ENCODE measurements at places on chromosomes 5 and 9. TPM values are rescaled to one million over a fixed set of nuclear protein-coding genes. Genes with fewer than 3 reads are reported as not detected.

GRCh38 chr5:131664929-131665328 lies 29.9 kb upstream of the RAPGEF6 start:
- peaks cover 63% of the 10 kb centered on the region for H3K36me3 ChIP-seq
- no peaks in the 10 kb centered on the region for H3K4me1 ChIP-seq
- no peak overlapping the region for H3K27ac ChIP-seq
- H3K4me3 ChIP-seq, result no peak overlapping the region

DNA sequence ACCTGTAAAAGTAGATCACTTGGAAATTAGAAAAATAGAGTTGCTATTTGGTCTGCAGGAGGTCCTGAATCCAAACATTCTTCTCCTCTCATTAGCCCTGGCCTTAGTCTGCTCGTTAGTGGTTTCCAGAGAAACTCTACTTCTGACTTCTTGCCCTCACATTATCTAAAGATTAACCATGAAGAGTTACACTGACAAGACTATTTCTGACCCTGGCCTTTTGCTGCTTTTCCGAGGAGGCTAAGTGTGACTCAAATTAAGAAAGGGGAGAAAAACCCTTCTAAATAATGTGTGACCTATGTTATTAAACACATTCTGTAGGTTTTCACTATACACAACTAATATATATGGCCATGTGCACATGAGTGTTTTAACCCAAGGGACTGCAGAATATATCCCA lies 302.4 kb downstream of the RAB3C start:
- DNase-seq, result no peak
- no peak overlapping the region for H3K27ac ChIP-seq
- H3K4me3 ChIP-seq, result no peak overlapping the region
- no peaks in the 10 kb centered on the region for H3K36me3 ChIP-seq
- H3K4me1 ChIP-seq, result no peaks in the 10 kb centered on the region
- no peaks in the 10 kb centered on the region for H3K27me3 ChIP-seq

DNA sequence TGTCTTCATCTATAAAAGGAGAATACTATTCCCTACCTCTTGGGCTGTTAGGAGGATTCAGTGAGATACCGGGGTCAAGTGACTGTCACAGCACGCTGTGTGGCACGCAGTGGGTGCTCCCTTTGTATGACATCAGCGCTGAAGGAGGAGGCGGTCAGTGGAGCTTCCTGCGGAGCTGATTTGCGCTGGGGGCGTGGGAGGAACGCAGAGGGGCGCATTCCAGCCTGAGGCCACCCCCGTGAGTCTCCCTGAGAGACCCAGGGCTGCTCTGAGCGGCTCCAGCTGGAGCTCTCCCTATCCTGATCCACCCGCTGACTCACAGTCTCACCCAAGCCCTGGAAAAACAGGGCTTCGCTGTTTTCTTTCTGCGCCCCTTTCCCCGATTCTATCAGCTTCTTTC lies 24.3 kb upstream of the NEURL1B start:
- no peaks in the 10 kb centered on the region for H3K36me3 ChIP-seq
- no peak overlapping the region for H3K4me3 ChIP-seq
- no peaks in the 10 kb centered on the region for H3K4me1 ChIP-seq
- DNase-seq, result no peak
- no peaks in the 10 kb centered on the region for H3K27me3 ChIP-seq
- H3K27ac ChIP-seq, result peak overlapping the region; percentile 44

DNA sequence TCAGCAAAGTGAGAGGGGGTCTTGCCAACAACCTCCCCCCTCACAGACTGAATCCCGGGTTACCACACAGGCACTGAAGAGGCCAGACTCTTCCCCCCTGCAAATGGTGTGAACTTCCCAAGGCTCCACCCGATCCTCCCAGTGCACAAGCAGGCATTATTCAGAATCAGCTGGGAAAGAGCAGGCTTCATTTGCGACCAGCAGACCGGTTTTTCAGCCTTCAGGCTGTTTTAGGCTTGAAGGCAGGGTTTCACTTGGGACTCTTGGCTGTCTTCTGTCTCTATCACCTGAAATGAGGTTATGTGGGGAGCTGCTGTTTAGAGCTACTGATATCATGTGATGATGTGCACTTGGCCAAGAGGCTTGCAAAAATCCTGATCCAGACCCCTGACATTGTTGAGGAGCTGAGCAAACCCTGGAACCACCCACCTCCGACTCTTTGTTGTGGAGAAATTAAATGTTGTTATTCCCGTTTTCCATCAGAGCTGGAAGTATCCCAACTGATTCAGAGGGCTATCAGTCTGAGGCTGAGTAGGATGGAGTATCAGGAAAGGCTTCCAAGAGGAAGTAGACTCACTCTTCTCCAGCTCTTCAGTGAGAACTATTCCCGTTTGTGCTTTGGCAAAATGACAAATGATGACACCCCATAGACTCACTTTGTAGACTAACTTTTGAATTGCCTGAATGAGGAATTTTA lies 63.3 kb upstream of the ZFR start:
- DNase-seq, result no peak
- H3K4me3 ChIP-seq, result no peak overlapping the region
- H3K27me3 ChIP-seq, result no peaks in the 10 kb centered on the region
- H3K4me1 ChIP-seq, result no peaks in the 10 kb centered on the region
- H3K36me3 ChIP-seq, result no peaks in the 10 kb centered on the region
- H3K27ac ChIP-seq, result no peak overlapping the region

- no peak overlapping the region for H3K4me3 ChIP-seq
- H3K4me1 ChIP-seq, result peaks cover 80% of the 10 kb centered on the region
- peak overlapping the region; percentile 77 for H3K27ac ChIP-seq
- H3K27me3 ChIP-seq, result no peaks in the 10 kb centered on the region
Observed at GRCh38 chr9:93128715-93129224, 5.3 kb downstream of the NINJ1 start.

DNA sequence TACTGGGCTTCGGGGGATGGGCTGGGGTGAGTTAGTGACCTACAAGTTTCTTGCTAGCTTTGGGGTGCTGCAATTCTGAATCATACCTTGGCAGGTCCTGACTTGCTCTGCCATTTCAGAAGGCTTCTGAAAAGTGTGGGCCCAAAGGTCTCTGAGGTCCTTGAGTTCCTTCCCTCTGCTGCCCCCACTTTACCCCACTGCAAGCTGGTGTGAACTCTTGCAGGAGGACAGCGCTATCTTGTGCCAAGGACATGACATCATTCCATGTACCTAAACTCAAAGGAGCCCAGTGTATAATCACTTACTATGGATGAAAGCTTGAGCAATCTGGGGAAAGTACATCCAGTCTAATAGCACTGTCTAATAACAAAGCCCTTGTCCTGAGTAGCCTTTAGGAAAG lies 157.4 kb downstream of the RMI1 start:
- no peaks in the 10 kb centered on the region for H3K27me3 ChIP-seq
- no peak overlapping the region for H3K27ac ChIP-seq
- H3K36me3 ChIP-seq, result no peaks in the 10 kb centered on the region
- H3K4me3 ChIP-seq, result no peak overlapping the region

GRCh38 chr5:83394190-83394589 lies 77.4 kb upstream of the VCAN start:
- DNase-seq, result no peak
- H3K27ac ChIP-seq, result no peak overlapping the region
- no peak overlapping the region for H3K4me3 ChIP-seq
- H3K27me3 ChIP-seq, result no peaks in the 10 kb centered on the region
- H3K4me1 ChIP-seq, result no peaks in the 10 kb centered on the region
- H3K36me3 ChIP-seq, result no peaks in the 10 kb centered on the region

The ADAMTSL1 gene
- total RNA-seq, result 0.44 TPM

The MTX3 gene
- 9.3 TPM for total RNA-seq

The TMEM174 gene
- not detected for total RNA-seq

The MCIDAS gene
- 0.44 TPM for total RNA-seq

The RNF38 gene
- total RNA-seq, result 17.4 TPM

The KIF4B gene
- total RNA-seq, result not detected
